ENCODE measurements at places on chromosomes 16 and 17. TPM values are rescaled to one million over a fixed set of nuclear protein-coding genes. Genes with fewer than 3 reads are reported as not detected.

ODAD4 gene
- 5.4 TPM for total RNA-seq

QPRT gene
- 15.3 TPM for total RNA-seq

MMP28 gene
- total RNA-seq: 174 TPM

PMP22 gene
- 2,463 TPM for total RNA-seq

WNT3 gene
- total RNA-seq: 0.87 TPM

ARMC7 gene
- 4.2 TPM for total RNA-seq

TBC1D16 gene
- 51.7 TPM for total RNA-seq

GLP2R gene
- total RNA-seq: 0.87 TPM

SAMD14 gene
- total RNA-seq: 1.5 TPM

NPIPA2 gene
- 0.87 TPM for total RNA-seq

ADAMTS18 gene
- total RNA-seq: 0.60 TPM

ZP2 gene
- total RNA-seq: not detected

ENPP7 gene
- total RNA-seq: not detected

CCL18 gene
- not detected for total RNA-seq

CDH13 gene
- total RNA-seq: 4.6 TPM

USP43 gene
- total RNA-seq: 0.84 TPM

BCL6B gene
- 3.9 TPM for total RNA-seq

TEKT5 gene
- not detected for total RNA-seq

G6PC3 gene
- 68.7 TPM for total RNA-seq

WIPI1 gene
- total RNA-seq: 131 TPM

ACADVL gene
- total RNA-seq: 582 TPM

RAI1 gene
- total RNA-seq: 50.7 TPM

KRT33A gene
- total RNA-seq: not detected

PRR15L gene
- total RNA-seq: not detected

PSMC3IP gene
- 4.9 TPM for total RNA-seq

KIF2B gene
- total RNA-seq: not detected

MLKL gene
- total RNA-seq: 11.6 TPM

TOM1L1 gene
- total RNA-seq: 18.4 TPM

CMTM2 gene
- total RNA-seq: not detected

TBC1D3I gene
- total RNA-seq: not detected

TTYH2 gene
- 37.2 TPM for total RNA-seq

RNF227 gene
- total RNA-seq: 3.3 TPM

TAT gene
- total RNA-seq: not detected

HLF gene
- 19.5 TPM for total RNA-seq

KRT40 gene
- not detected for total RNA-seq

NECAB2 gene
- total RNA-seq: not detected

ZNF423 gene
- 15.9 TPM for total RNA-seq

FN3K gene
- total RNA-seq: 19.0 TPM

CXCL16 gene
- 13.7 TPM for total RNA-seq

NHLRC4 gene
- total RNA-seq: 2.5 TPM

EVPL gene
- total RNA-seq: not detected

PPY gene
- not detected for total RNA-seq

RASD1 gene
- total RNA-seq: 217 TPM

MCRIP1 gene
- total RNA-seq: 105 TPM

C1QTNF1 gene
- total RNA-seq: 67.1 TPM

CCL3 gene
- total RNA-seq: not detected

JPT1 gene
- 18.2 TPM for total RNA-seq

KRT36 gene
- total RNA-seq: not detected

SLC35B1 gene
- 40.6 TPM for total RNA-seq

CPNE7 gene
- total RNA-seq: 0.90 TPM
